ENCODE measurements at places on chromosomes 3 and 15.

GRCh38 chr3:126969586-126969985 lies 13.3 kb upstream of the PLXNA1 start:
- no peak for DNase-seq

GRCh38 chr3:58989955-58990354 lies 59.9 kb downstream of the CFAP20DC start:
- no peak for DNase-seq

- no peak for DNase-seq
Observed at GRCh38 chr3:45852828-45853227, 10.9 kb upstream of the LZTFL1 start.

DNA sequence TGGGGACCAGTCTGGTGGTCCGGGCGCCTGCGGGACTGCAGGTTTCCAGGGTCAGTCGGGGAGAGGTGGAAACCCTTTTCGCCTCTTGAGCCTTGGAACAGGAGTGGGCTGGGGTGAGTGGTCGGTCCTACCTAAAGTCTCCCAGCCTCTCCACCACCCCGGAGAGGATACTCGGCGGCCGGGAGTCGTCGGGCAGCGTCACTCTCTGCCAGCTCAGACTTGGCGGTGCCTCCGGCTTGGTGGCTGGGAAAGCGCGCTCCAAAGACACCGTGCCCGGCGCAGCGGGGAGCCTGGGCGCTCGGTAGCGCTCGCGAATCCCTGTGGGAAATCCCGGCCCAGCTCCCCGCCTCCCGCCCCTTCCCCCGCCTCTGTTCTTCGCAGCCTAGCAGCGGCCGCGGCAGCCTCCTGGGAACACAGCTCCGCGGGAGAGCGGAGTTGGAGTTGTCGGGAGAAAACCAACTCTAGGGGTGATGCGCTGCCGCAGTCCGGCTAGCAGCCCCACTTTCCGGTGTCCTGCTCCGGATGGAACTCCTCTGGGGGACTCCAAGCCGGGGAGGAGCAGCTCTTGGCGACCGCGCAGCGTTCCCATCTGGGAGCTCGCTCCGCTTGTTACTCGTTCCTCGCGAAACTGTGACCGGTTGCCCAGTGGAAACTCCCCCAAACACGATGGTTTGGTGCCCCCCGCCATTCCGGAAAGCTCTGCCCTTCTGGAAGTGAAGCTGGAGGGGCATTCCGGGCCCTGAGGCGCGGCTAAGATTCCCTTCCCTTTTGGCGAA lies 1.4 kb downstream of the EPHB1 start:
- DNase-seq, result no peak

- no peak for DNase-seq
Observed at GRCh38 chr15:68818769-68819494, 1.8 kb downstream of the ANP32A start.

DNA sequence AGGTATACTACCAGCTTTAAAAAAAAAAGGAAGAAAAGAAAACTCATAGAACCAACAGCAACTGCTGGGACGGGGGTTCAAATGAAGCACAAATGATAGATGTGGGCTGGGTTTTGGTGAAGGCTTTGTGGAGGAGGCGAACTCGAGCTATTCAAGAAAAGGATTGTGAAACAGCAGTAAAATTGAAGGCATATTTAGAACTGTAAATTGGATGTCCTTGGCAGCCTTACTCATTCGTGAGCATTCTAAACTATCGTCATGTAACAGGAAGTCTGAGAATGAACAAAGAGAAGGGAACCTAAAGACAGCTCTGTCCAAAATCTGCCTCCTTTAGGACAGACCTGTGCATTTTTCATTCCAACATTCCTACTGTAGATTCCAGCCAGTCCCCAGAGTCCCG lies 97.8 kb downstream of the LARS2 start:
- DNase-seq, result no peak

DNA sequence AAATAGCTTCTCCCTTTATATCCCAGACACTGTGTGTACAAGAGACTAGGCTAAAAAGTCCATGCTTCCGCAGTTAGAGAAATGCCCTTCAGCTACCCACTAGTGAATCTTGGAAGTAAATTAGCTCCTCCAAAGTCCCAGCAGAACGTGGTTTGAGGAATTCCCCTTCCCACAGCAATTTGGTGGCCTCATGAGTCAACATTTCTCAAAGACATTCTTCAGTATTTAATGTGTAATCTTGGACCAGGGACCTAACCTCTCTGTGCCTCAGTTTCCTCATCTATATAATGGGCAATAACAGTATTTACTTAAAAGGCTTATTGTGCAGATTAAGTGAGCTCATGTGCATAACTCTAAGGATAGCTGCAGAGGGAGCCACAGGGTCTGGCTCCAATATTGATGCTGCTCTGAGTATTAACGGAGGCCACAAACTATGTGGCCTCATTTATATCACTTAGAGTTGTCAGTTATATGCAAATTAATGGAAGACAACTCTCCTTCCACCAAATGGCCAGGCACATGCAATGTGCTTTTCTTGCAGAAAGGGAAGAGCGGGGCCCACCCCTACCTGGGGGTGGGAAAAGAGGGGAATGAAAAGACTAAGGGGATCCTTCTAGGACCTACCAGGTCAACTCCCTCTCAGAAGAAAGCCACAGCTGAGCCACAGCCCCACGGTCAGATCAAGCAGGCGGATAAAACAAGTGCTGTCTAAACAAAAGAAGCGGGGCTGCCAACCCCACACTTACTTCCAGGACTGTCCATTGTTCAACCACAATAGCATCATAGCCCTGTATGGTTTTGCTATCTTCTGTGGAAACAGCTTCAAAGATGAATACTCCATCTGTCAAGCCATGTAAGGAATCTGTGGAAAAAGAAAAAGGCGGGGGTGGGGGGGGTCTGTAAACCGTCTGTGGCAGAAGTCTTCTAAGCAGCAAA lies 92.4 kb downstream of the OXNAD1 start:
- no peak for DNase-seq

DNA sequence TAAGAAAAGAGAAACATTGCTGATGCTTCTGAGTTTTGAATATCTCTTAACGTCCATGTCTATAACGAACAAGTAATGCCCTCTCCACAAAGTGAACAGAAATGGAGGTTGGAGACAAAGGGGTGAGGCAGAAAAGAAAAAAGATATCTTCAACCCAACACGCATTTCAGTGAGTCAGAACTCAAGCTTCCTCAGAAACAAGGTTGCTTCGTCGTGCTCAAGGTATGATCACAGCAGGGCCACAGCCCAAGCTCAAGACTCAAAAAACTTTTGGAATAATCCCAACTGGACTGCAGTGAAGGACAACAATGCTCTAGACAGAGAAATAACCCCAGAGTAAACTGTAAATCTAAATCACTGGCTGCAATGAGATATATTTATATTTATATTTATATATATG lies 18.9 kb downstream of the WNT5A start:
- no peak for DNase-seq

- no peak for DNase-seq
Observed at GRCh38 chr3:8301977-8302735, 199.5 kb upstream of the LMCD1 start.

GRCh38 chr3:12449889-12450682 lies 34.2 kb upstream of the TSEN2 start:
- no peak for DNase-seq

- DNase-seq, result no peak
Observed at GRCh38 chr3:40173227-40173721, 136.2 kb upstream of the EIF1B start.

- no peak for DNase-seq
Observed at GRCh38 chr15:83087576-83087975, 19.9 kb upstream of the TM6SF1 start.

DNA sequence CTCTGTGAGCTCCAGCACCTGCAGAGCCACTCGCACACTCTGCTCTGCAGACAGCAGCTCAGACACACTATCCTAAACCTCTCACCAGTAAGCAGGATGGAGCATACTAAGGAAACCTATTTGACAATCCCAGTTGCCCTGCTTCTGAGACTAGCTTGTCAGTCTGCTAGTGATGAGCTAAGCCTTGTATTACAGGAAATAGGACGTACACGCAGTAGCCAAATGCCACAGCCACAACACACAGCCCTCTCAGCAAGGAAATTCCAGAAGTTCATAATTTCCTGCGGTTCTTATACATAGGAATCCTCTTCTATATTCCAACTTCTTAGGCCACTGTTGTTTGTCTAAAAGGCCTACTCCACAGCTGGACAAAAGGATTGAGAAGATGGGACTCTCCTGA lies 74.5 kb downstream of the MYLK start:
- no peak for DNase-seq

DNA sequence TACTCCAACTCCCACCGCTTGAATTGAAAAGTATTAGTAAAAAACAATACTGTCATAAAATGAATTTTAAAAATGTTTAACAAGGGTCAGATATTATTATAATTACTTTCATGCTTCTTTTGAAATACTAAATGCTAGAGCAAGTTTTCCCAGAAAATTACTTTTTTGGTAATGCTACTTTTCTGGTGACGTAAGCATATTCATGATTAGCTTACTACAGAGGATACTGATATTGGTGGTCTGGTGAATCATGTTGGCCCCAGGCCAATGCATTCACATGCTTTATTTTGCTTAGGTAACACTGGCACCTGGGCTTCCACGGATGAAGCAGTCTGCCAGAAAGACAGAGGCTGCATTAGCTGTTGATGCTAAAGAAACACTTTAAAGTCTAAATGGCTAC lies 12.4 kb downstream of the SPATA16 start:
- DNase-seq, result no peak

DNA sequence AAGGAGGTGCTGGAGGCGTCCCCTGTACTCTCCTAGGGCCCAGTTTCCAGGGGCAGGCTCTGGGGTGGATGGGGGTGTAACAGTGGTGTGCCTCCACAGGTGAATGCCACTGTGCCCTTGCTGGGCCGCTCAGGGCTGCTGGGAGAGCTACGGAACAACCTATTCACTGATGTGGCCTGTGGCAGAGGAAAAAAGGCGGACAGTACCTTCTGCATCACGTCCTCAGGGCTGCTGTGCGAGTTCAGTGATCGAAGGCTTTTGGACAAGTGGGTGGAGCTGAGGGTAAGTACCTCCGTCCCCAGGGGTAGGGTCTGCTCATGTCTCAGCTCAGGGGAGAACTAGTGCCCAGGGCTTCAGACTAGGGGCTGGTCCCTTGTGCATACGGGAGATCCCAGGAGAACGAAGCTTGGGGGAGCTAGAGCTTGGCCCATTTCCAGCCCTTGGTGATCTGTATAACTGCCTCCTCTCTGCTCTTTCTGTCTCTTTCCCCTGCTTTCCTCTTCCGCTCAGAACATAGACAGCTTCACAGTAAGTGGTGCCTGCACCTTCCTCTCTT lies 15.0 kb upstream of the JMJD7 start:
- no peak for DNase-seq

DNA sequence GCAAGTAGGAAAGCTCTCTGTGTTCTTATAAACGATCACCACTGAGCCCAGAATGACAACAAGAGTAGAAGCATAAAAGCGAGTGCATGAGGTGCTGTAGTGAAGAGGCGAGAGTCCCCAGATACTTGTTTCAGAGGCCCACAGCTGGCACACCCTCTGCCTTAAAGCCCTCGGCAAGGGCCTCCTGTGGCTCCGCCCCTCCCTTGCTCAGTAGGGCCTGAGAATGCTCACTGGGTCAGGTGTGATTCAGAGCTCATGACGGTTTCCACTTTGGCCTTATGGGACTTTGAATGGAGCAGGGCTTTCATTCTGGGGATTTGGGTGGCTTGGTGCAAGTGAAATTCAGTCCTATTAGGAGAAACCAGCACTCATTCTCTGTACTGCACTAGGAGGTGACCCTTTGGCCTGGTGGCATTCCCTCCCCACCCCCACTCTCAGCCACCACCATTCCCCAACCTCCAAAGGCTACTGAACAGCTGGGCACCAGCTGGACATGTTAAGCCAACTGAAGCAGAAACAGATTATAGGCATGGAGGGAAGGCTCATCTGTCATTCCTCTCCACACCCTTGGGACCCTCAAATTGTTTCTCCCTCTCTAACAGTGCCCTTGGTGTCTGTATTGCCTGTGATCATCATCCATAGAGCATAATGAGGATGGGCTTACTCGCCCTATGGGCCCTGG lies 109.6 kb upstream of the CTDSPL start:
- DNase-seq, result no peak

DNA sequence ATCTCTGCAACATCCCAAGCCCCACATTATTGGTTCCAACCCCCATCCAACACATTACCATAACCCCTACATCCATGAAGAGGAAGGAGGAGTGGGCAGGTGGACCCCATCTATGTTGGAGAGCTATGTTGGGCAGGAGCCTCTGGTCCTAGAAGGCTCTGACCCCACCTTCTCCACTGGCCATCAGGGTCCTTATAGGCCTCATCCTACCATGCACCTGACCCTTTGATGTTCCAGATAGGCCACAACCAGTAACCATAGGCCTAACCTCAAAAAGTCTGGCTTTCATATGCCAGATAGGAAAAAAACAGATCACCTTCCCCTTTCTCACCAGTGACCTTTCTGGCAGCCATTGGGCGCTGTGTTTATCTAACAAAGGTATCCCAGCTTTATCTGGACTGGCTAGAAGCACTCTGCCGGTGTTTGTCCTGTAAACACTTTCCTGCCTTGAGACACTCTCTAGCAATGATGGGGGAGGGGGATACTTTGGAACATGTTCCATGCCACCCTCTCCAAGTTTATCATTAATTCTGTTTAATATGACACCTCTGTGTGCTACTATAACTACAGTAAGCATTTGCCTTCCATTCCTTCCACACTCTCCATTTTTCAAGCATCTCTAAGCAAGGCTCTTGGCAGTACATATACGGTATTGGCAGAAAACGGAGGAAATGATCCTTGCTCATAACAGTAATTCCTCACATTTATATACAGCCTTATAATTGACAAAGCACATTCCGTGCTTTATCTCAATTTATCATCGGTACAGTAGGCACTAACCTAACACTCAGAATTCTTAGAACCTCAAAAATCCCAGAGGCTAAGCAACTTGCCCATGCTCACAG lies 377.1 kb downstream of the VPS13C start:
- no peak for DNase-seq

- DNase-seq, result no peak
Observed at GRCh38 chr15:77568973-77569728, 63.6 kb downstream of the LINGO1 start.

DNA sequence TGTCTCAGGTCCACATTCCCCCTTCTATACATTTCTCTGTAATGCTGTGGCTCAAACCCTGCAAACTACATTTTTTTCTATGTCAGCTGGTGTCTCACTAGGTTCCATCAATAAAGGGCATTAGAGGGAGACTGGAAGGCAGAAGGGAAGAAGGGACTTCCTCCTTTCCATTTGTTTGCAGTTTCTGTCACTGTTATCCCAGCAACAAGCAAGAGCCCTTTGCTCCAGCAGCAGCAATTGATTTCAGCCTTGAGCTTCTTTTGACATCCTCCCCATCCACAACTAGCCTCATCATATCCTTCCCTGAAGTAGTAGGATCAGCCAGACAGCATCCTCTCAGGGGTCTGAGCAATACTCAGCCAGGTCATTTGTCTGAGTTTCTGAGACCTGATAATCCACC lies 5.3 kb upstream of the NCK1 start:
- DNase-seq, result no peak

DNA sequence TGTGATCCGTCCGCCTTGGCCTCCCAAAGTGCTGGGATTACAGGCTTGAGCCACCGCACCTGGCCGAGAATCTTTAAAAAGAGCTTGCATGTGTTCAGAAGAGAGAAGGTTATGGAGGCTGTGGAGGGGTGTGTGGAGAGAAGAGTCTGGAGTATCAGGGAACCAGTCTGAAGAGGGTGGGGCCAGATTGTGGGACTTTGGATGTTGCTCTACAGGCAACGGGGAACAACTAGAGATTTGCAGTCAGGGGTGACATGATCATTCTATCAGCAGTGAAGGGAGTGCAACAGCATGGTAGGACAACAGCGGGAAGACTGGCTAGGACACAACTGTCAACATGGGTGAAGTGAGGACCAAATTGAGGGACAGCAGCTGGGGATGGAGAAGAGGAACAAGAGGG lies 8.9 kb downstream of the SCAMP2 start:
- no peak for DNase-seq

GRCh38 chr3:9422712-9423424 lies 25.5 kb downstream of the SETD5 start:
- DNase-seq, result peak; percentile 75

- DNase-seq, result no peak
Observed at GRCh38 chr15:29613951-29614382, 208.3 kb downstream of the TJP1 start.

Data from thoracic aorta (tissue), 2 donors.